ENCODE measurements at places on chromosomes 16 and 17. TPM values are rescaled to one million over a fixed set of nuclear protein-coding genes. Genes with fewer than 3 reads are reported as not detected.

DNA sequence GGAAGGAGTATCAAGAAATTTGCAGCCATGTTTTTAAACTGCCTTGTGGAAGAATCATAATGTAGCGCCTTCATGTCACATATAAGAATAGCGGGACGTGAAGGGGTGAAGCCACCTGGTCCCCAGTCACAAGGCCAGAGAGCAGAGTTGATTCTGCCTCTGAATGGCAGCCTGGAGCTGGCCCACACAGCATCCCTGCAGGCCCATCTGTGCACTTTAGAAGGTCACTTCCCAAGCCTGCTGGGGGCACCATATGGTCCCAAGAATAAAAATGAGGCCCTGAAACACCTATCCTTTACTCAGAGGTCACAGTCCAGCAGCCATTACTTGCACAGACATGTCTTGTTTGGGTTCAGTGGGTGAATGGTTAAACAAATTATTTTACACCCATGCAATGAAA is 15.0 kb downstream of the CD300E start:
- DNase-seq = no peak
- H3K4me1 ChIP-seq = peaks cover 8% of the 10 kb centered on the region
- H3K36me3 ChIP-seq = no peaks in the 10 kb centered on the region

DNA sequence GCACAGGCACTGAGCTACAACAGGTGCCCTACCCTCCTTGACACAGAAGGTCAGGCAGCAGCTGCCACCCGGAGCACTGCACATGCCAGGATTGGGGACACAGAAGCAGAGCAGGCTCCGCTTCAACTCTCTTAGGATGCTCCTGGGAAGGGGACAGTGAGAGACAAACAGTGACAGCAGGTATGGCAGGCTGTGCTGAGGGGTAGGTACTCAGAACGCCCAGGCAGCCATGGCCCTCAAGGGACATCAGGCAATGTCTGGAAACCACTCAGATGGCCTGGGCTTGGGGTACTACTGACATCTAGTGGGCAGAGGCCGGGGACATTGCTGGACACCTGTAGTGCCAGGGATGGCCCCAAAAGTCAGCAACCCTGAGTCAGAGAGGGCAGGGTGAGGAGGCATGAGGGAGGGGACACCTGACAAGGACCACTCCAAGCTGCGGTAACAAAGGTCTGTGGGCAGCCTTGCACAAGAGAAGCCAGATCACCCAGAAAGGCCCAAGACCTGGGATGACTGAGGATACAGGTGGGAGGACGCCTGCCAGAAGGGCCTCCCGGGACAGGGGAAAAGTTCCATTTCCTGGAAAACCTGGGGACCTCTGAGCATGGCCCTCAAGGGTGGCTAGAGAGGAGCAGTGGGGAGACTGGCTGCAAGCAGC is 21.2 kb downstream of the PEMT start:
- H3K36me3 ChIP-seq = 0 out of 2 replicates have a peak, but pooled peaks cover under 1% of the 10 kb centered on the region
- H3K27me3 ChIP-seq = no peaks in the 10 kb centered on the region
- H3K4me1 ChIP-seq = no peaks in the 10 kb centered on the region
- DNase-seq = no peak
- no peak overlapping the region for H3K27ac ChIP-seq

DNA sequence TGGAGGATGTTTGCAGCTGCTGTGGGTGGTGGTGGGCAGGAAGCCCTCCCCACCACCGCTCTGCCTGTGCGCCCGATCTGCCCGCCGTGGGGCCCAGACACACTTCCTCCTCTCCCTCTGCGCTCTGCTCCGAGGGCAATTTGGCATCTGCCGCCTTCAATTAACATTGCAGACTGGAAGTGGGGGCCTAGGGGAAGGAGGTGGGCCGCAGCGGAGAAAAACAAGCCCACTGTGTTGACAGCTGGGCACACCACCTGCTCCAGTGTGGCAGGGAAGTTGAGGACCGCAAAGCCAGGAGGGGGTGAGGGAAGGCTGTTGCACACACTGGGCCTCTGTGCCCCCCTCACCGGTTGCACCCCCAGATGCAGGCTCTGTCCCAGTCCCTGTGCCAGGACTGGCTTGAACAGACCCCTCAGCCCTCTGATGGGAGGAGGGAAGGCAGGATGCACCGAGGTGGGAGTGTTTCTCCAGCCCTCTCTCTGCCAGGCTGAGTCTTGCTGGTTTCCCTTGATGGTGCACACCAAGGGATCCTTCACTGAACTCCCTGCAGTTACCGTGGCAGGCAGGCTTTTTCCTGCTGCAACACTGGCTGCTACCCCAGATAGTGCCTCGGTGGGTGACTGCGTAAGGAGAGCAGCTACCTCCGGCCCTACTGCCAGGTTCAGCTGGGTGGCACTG is 72.8 kb upstream of the MED9 start:
- H3K27me3 ChIP-seq = no peaks in the 10 kb centered on the region
- H3K36me3 ChIP-seq = no peaks in the 10 kb centered on the region
- no peak overlapping the region for H3K27ac ChIP-seq
- DNase-seq = no peak
- H3K4me3 ChIP-seq = no peak overlapping the region

- no peak overlapping the region for H3K27ac ChIP-seq
- no peaks in the 10 kb centered on the region for H3K36me3 ChIP-seq
- H3K27me3 ChIP-seq = no peaks in the 10 kb centered on the region
- DNase-seq = no peak
- H3K4me1 ChIP-seq = no peaks in the 10 kb centered on the region
Observed at GRCh38 chr16:51939378-51939871, 607.5 kb downstream of the TOX3 start.

DNA sequence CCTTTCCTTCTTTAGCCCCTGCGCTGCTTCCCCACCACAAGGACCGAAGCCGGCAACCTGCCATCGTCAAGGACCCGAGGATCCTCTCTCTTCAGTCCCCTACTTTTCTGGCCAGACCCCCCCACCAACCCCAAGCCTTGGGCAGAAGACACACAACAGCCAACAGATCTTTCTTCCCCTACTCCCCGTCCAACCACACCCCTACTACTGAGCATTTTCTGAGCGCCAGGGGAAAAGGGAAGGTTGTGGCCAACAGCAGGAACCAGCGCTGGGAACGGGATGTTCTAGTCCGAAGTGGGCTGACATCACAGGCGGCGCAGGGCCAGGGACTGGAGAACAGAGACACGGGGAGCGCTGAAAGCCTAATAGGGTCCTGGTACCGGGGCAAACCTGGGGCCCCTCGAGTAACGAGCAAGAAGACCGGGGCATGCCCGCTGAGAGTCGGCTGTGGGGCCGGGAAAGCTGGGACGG is 528 bp downstream of the PER1 start:
- H3K27me3 ChIP-seq = no peaks in the 10 kb centered on the region
- H3K4me1 ChIP-seq = peaks cover 19% of the 10 kb centered on the region
- H3K36me3 ChIP-seq = peaks cover 14% of the 10 kb centered on the region
- no peak for DNase-seq
- peak overlapping the region; percentile 89 for H3K27ac ChIP-seq

GRCh38 chr17:57666201-57666870 is 78.8 kb downstream of the CCDC182 start:
- H3K36me3 ChIP-seq = no peaks in the 10 kb centered on the region
- no peak overlapping the region for H3K27ac ChIP-seq
- no peak for DNase-seq
- no peaks in the 10 kb centered on the region for H3K27me3 ChIP-seq
- no peak overlapping the region for H3K4me3 ChIP-seq
- H3K4me1 ChIP-seq = no peaks in the 10 kb centered on the region

GRCh38 chr16:11688520-11688886 is 20.2 kb downstream of the SNN start:
- H3K4me3 ChIP-seq = no peak overlapping the region
- peak overlapping the region; percentile 68 for H3K27ac ChIP-seq
- peaks cover 47% of the 10 kb centered on the region for H3K36me3 ChIP-seq
- H3K4me1 ChIP-seq = peaks cover 59% of the 10 kb centered on the region
- no peaks in the 10 kb centered on the region for H3K27me3 ChIP-seq

DNA sequence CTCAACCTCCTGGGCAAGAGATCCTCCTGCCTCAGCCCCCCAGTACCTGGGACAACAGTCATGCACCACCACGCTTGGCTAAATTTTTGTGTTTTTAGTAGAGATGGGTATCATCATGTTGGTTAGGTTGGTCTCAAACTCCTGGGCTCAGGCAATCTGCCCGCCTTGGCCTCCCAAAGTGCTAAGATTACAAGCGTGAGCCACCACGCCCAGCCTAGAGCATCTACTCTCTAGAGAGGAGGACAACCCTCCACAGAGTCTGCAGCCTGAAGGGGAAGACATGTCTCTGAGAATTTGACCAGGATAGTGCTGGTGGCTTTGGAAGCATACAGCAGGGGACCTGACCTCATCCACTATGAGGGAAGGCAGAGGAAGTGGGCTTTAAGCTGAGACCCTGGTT is 4.7 kb upstream of the GRB2 start:
- no peaks in the 10 kb centered on the region for H3K27me3 ChIP-seq
- no peak for DNase-seq
- H3K4me1 ChIP-seq = peaks cover 20% of the 10 kb centered on the region
- H3K27ac ChIP-seq = no peak overlapping the region

DNA sequence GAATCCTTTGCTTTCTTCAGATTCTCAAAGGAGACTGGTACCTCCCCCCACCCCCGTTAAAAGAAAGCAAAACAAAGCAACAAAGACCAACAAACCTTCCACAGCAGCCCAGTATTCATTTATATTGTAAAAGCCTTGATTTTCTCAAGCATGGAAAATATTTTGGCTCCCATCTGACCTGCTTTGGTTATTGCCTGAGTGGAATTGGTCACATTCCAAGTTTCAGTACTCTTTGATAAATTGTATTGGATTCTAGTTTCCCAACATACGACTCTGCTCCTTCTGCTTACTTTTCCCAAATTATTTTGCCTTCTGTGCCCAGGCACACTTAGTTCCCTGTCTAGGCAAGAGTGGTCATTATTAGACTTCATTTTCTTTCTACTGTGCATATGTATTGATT is 1.3 kb downstream of the ABCC11 start:
- no peaks in the 10 kb centered on the region for H3K27me3 ChIP-seq
- no peak overlapping the region for H3K27ac ChIP-seq
- H3K4me3 ChIP-seq = peak overlapping the region; percentile 92
- H3K36me3 ChIP-seq = no peaks in the 10 kb centered on the region

DNA sequence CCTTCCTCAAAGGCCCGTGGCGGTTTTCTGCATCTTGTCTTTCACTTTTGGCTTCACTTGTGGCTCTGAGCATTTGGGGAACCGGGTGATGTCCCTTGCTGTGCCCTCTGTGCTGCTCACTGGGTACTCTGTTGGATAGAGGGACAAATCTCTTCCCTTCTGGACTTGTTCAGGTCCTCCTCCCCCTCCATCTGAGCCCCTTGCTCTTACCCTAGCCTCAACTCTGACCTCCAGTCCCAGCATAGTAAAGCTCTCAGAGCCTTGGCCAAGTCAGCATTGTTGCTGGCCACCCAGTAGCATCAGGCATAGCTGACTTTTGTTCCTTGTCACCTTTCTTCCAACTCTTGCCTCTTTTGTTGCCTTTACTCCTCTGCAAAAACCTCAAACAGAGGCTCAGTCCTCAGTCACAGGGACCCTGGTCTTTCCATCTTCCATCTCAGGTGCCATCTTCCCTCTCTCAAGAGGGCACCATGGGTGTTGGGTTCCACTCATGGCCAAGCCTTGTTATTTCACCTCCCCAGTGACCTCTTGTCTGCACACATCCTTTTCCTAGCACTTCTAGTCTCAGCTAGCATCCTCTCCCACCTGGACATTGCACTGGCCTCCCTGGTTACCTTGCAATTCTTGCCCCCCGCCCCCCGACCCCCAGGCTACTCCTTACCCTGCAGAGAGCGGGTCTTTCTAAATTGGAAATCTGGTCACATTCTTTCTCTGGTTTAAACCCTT is 393 bp upstream of the PSMB10 start:
- peak overlapping the region; percentile 98 for H3K27ac ChIP-seq
- H3K4me3 ChIP-seq = peak overlapping the region; percentile 89
- DNase-seq = peak; percentile 65

GRCh38 chr17:48238933-48239602 is 131.5 kb downstream of the SNX11 start:
- no peak overlapping the region for H3K27ac ChIP-seq
- H3K4me3 ChIP-seq = no peak overlapping the region
- no peaks in the 10 kb centered on the region for H3K36me3 ChIP-seq
- H3K27me3 ChIP-seq = no peaks in the 10 kb centered on the region
- H3K4me1 ChIP-seq = peaks cover 41% of the 10 kb centered on the region

- peaks cover 16% of the 10 kb centered on the region for H3K4me1 ChIP-seq
- no peak overlapping the region for H3K27ac ChIP-seq
- H3K27me3 ChIP-seq = no peaks in the 10 kb centered on the region
Observed at GRCh38 chr17:4519361-4519788, 20.7 kb downstream of the SPNS2 start.

DNA sequence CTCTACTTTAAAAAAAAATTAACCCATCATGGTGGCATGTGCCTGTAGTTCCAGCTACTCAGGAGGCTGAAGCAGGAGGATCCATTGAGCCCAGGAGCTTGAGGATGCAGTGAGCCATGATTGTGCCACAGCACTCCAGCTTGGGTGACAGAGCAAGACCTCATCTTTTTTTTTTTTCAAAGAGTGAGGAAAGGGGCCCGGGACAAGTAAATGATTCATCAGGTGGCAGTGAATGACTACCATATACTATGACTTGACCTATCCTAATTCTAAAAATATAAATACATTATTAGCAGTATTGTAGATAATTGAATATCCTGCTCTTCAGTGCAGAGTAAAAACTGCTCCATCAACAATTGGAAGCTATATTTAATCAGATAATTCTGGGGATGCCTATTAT is 55.3 kb downstream of the CLUH start:
- H3K27ac ChIP-seq = no peak overlapping the region
- H3K36me3 ChIP-seq = no peaks in the 10 kb centered on the region
- DNase-seq = no peak
- H3K27me3 ChIP-seq = no peaks in the 10 kb centered on the region
- no peaks in the 10 kb centered on the region for H3K4me1 ChIP-seq

SGCA gene
- 0.51 TPM for total RNA-seq

TMEM204 gene
- not detected for total RNA-seq
